NCI-H1694 (cell line): ENCODE measurements at places on chromosomes 7 and 10.

DNA sequence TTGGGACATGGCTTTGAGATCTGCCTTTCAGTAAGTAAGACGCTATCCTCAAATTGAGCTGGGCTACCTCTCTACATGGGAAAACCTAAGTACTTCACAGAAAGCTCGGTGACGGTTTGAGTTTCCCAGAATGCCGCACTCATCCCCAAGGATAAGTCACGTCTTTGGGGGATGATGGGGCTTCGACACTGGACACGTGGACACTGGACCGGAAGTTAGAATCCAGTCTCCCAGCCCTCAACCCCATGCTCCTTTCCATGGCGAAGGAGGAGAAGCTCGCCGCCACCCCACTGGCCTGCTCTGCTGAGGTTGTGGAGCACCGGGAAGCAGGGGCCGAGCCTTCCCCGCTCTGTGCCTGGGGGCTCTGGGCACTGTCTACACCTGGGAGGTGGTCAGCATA lies 27.5 kb downstream of the PTPRE start:
- DNase-seq: no peak

- no peak for DNase-seq
Measured at GRCh38 chr7:28904578-28905048, 53.5 kb downstream of the TRIL start.

GRCh38 chr7:113283861-113284260 lies 165.5 kb upstream of the SMIM30 start:
- DNase-seq: no peak

GRCh38 chr10:4623757-4624420 lies 202.1 kb upstream of the AKR1E2 start:
- no peak for DNase-seq

DNA sequence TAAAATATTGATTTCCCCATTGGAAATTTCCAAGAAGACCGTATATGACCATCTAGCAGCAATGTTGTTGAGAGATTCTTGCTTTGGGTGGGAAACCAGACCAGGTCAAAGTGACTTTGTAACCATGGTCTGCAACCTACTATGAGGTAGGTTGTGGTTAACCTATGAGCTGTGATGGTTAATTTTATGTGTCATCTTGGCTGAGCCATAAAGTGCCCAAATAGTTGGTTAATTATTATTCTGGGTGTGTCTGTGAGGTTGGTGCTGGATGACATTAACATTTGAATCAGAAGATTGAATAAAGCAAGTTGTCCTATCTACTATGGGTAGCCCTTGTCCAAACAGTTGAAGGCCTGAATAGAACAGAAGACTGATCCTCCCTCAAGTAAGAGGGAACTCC lies 18.3 kb upstream of the RALA start:
- DNase-seq: no peak

DNA sequence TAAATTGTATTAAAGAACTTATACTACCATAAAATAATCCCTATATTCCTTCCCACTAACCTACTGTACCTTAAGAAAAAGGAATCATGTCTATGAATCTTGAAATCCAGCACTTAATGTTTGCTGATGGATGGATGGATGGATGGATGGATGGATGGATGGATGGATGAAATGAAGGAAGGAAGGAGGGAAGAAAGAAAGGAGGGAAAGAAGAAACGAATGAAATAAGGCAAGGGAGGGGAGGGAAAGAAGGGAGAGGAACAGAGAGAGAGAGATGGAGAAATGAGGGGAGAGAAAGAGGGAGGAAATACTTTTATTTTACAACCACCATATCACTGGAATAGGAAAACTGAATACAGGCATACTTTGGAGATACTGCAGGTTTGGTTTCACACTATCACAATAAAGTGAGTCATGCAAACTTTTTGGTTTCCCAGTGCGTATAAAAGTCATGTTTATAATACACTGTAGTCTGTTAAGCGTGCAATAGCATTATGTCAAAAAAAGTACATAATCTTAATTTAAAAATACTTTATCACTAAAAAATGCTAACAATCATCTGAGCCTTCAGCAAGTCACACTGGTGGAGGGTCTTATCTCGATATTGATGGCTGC lies 219.8 kb downstream of the CHCHD3 start:
- DNase-seq: no peak

DNA sequence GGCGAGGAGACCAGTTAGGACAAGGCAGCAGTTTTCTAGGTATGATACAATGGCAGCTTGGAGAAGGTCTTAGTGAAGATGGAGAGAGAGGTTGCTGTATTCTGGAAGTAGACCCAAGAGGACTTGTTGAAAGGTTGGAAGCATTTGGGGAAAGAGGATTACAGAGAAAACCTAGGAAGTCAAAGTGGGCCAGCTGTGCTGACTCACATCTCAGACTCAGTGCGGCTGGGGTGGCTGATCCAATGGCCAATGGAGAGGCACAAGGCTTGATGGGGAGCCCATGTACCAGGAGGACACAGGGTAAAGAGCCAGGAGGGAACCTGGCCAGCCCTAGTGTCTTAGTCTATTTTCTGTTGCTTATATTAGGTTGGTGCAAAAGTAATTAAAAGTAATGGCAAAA lies 194.5 kb upstream of the GALNT17 start:
- DNase-seq: no peak

DNA sequence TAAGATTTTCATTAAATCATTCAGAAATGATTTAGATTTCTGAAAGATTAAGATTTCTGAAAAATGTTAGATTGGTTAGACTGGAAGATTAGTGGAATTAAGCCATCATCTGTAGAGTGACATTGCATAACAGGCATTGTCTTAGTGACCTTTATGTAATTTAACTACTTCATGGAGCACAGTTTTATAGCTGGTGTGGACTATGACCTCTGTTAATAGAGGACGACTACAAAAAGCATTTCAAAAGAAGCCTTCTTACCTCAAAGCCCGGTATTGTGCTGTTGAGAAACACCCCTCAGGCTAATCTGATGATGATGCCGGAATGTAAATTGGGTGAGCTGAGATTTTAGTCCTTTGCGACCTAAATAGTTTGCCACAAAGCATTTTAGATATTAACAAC lies 55.6 kb downstream of the GALNT11 start:
- DNase-seq: no peak

DNA sequence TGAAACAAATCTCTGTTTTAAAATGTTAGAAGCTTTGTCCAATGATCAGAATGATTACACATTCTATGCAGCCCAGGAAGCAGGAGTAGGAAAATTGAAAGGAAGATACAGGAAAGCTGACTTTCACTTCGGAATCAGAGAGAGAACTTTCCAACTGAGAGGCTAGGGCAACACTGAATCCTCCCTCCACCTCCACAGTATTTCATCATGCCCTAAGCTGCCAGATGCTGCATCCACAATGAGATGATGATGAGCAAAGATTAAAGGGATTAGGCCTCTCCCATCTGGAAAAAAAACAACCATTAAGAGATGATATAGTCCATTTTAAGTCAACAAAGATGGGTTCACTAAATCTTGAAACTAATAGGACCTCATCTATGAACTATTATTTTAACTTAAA lies 215.6 kb downstream of the GPR37 start:
- peak; percentile 18 for DNase-seq

DNA sequence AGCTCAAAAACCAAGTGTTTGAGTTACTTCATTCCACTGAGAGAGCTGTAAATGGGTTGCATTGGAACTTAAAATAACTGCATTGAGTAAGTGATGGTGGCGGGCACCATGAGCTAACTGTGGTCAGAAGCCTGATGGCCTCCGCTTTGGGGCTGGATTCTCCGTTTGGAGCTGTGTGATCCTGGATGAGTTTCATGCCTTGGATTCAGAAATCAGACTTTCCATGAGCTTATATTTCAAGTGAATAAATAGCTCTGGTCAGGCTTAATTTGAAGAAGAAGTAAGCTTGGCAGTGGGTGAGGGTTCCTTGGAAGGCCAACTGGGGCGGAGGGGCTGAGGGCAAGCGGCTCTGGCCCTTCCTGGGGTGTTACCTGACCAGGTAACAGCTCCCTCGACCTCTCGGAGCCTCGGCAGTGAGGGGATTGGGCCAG lies 5.6 kb downstream of the HTRA1 start:
- no peak for DNase-seq

- no peak for DNase-seq
Measured at GRCh38 chr7:544338-545221, 24.9 kb upstream of the PDGFA start.

GRCh38 chr7:127730658-127731276 lies 78.8 kb downstream of the SND1 start:
- peak; percentile 84 for DNase-seq

DNA sequence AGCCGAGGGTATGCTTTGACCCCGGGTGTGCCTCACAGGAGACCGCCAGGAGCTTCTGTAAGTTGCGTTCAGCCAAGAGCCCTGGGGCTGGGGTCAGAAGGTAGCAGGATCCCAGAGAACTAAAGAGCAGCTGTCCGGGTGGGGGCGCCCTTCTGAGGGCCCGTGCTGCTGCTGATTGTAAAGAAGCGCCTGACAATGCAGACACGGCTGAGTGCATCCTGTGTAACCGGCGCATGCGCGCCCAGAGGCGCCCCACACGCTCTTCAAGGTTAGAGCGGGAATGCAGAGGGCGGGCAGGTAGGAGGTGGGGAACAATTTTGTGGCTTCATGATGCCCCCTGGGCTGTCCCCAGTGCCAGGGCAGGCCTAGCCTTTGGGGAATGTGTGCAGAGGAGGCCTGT lies 210.2 kb upstream of the CTBP2 start:
- no peak for DNase-seq

DNA sequence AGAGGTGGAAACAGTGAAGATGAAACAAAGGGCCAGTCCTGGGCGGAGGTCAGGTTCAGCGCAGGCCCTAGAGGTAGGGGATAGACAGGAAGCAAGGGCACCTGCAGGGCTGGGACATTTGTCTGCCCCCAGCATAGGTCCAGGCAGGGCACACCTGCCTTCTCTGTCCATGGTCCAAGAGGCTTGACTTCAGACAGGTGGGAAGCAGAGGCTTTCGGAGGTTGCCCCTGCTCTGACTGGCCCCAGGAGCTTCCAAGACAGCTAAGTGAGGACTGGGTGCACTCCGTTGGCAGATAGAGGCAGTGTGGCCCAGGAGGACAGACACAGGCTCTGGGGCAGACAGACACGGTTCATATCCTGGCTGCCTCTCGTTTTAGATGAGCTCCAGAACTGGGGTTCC lies 71.6 kb upstream of the GRB10 start:
- DNase-seq: no peak

DNA sequence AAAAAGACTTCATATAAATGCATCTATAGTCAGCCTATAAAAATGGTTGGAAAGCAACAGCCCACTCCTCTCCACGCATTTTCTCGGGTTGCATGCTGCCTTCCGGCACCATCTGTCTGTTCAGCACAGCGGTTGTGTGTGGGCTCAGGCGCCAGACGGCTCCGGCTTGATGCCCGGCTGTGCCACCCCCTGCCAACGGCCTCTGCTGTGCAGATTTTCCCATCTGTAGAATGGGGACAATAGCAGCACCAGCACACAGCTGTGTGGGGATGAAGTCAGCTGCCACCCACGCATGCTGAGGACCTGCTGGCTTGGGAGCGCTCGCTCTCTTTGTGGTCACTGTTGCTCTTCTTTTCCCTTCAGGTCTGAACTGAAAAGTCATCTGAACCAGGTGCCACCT lies 19.5 kb downstream of the PRKAG2 start:
- peak; percentile 95 for DNase-seq
